NCI-H2029 treated with DMSO at 0.1 percent for 48 hours (cell line): ENCODE measurements at places on chromosomes 7 and 10.

DNA sequence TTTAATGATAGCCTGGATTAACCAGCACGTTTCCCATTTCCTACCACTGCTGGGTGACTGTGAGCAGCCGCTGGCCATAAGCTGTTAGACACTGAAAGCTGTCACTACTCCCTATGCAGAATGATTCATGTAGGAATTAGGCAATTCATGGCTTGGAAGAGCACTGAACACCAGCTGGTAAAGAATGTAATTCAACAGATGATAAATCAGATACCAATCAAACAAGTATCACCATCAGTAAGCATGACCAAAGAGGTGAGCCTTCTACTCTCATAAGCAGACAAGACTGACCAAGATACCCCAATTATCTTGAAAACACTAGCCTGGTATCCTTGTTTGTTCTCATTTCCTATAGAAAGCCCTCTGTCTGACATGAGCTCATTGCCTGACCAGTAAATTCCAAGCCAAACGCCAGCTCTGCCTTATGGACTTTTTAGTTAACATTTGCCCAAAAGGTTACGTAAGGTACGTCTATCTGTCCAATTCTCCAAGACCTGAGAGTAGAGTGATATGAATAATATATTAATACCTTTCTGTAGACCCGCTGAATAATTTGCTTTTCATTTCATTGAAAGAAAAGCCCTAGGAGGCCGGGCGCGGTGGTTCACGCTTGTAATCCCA, 127.7 kb downstream of the ELMO1 start:
- no peak for DNase-seq

GRCh38 chr10:60203993-60204618, 185.6 kb downstream of the ANK3 start:
- DNase-seq: no peak

- no peak for DNase-seq
Measured at GRCh38 chr10:614790-615582, 74.5 kb downstream of the DIP2C start.

- DNase-seq: no peak
Measured at GRCh38 chr7:95558864-95559263, 37.5 kb downstream of the PDK4 start.

GRCh38 chr10:59582058-59582457, 127.6 kb downstream of the SLC16A9 start:
- DNase-seq: no peak

DNA sequence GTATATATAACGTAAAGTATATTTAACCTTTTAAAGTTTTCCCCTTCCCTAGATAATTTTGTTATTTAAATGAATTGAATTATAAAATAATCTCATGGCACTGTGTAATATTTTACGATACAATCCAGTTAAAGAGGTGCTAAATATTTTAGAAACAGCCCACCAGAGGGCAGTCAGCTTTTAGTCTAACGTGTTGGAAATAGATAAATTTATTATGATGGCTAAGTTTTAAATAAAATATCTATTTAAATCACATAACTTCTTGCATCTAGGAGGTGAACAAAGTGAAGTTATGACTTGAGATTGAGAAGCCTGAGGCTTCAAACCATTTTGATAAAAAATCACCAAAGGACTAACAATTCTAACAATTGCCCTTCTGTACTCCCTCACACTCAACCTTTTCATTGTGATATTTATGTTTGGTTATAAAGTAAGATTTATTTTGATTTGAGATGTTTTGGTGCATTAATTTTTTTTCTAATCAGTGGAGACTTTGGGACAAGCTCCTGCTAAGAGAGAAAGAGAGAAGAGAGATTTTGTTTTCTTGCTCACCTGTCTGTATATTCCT, 171.5 kb upstream of the SP4 start:
- peak; percentile 11 for DNase-seq
